ENCODE measurements at places on chromosomes 2 and 18.

DNA sequence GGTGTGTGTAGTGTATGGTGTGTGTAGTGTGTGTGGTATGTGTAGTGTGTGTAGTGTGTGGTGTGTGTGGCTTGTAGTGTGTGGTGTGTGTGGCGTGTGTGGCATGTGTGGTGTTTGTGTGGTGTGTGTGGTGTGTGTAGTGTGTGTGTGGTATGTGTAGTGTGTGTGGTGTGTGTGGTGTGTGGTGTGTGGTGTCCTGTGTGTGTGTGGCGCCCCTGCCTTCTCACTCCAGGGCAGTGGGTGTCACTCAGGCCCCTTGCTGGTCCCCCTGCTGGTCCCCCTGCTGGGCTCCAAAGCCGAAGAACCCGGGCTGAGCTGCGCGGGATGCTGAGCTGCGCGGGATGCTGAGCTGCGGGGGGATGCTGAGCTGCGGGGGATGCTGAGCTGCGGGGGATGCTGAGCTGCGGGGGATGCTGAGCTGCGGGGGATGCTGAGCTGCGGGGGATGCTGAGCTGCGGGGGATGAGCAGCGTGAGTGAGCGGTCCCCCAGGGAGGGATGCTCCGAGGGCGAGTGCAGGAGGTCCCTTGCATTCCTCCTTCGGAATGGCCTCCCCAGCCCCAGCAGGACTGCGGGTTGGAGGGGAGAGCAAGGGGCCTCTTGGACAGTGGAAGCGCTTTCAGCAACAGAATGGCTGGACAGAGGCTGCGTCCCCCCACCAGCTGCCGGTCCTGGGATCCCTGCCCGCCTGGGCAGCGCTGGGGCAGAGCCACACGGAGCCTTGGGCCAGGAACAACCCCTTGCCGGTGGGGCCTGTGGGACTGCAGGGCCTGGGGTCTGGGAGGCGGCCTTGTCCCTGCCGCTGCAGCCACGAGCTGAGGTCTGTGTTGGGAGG lies 3.4 kb upstream of the RTP5 start:
- no peak for DNase-seq

GRCh38 chr2:170113168-170113894 lies 64.6 kb upstream of the MYO3B start:
- no peak for DNase-seq

DNA sequence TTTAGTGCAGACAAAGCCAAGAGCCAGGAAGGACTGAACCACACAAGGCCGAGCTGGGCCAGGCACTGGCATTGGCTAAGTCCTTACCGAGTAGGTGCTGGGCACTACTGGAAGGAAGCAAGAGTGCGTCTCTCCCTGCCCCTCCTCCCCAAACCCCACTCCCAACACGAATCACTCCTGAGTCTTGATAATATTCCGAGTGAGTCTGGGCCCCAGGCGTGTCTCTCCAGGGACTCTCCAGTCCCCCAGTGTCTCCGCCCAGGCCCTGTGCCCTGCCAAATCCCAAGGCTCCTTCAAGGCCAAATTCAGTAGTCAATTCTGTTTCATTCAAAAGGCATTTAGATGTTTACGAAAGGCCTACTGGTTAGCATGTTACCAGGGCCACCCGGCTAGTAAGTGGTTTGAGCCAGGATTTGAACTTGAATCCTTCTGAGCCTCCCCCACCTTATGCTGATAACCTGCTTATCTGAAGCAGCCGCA lies 82.8 kb downstream of the GLI2 start:
- DNase-seq: no peak

- DNase-seq: no peak
Measured at GRCh38 chr2:64401529-64401880, 52.5 kb upstream of the LGALSL start.

GRCh38 chr2:221095356-221095755 lies 476.7 kb downstream of the EPHA4 start:
- DNase-seq: no peak

DNA sequence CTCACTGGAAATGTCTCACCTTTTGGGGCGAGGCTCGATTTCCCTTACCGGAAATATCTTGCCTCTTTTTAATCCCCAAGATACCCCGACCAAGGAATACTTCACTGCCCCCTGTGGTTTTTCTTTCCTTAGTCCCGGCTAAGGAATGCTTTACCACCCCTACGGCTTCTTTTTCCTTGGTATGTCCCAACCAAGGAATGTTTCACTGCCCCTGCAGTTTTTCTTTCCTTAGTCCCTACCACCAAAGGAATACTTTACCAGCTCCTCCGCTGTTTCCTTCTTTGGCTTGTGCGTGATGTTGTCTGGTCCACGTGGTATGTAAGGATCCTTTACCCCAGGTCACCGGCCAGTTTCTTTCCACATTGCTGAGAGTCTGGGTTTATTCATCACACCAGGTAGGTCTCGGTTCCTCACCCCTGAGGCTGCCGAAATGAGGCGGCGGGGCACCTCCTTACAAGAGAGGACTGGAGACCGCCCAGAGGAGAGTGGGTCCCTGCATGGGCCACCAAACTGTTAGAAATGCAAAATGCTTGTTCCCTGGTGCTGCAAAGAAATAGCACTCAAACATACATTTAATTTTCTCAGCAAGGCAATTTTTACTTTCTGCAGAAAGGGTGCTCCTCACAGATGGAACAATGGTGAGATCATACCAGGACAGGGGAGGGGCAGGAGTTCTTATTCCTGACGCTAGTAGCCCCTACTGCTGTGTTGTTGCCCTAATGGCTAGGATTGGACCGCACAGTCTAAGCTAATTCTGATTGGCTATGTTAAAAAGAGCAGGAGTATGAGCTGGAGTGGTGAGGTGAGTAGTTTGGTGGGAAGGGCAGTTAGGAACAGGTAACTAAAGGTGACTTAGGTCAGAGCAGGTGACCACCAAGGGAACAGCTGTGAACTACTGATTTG lies 33.4 kb upstream of the CLASP1 start:
- DNase-seq: no peak

DNA sequence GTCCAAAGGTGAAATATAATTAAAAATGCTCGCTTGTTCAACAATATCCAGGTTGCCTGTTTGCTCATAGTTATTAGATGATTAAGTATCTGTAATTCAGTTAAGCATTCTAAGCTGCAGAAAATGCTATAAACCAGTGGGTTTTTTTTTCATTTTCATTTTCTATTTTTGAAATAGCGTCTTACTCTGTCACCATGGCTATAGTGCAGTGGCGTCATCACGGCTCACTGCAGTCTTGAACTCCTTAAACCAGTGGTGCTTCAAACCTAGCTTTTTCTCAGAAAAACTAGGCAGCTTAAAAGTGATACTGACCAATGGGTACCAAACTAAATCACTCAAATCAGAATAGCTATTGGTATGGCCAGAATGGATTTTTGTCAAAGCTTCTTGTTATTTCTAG lies 925.2 kb downstream of the TSN start:
- DNase-seq: no peak

DNA sequence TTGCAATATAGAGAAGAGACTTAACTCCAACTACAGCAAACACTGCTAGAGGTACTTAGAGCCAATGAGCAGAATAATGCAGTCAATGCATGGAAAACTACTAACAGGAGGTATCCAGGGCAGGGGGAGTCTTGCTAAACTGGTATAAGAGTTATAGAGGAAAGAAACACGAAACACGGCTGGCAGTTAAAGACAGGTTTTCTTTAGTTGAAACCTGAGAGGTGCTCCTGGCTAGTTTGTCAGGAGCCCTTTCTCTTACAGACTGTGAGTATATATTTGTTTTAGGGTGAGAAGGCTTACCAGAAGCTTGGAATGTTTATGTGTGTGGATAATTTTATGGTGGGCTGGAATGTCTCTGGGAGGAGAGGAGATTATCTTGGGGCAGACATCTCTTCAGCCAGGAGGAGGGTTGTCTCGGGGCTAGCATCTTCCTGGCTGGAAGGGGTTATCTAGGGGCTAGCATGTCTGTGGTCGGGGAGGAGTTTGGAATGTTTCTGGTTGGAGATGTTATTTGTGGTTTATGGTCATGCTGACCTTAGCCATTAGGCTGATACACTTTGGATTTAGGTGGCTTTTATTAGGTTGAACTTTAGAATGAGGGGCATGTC lies 1048.8 kb downstream of the DPP10 start:
- DNase-seq: no peak

DNA sequence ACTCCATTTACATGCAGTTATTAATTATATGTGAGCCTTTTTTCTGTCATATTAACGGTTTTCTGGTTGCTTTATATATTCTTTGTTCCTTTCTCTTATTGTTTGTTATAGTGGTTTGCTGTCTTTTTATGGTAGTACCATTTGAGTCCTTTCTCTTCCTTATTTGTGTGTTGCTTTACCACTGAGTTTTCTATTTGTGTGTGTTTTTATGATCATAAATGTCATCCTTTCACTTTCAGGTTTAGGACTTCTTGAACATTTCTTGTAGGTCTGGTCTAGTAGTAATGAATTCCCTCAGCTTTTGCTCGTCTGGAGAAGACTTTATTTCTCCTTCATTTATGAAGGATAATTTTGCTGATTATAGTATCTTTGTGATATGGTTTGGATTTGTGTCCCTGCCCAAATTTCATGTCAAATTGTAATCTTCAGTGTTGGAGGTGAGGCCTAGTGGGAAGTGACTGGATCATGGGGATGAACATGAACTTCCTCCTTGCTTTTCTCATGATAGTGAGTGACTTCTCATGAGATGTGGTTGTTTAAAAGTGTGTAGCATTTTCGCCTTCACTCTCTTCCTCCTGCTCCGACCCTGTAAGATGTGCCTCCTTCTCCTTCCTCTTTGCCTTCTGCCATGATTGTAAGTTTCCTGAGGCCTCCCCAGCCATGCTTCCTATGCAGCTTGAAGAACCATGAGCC lies 11.5 kb downstream of the GCC2 start:
- no peak for DNase-seq

DNA sequence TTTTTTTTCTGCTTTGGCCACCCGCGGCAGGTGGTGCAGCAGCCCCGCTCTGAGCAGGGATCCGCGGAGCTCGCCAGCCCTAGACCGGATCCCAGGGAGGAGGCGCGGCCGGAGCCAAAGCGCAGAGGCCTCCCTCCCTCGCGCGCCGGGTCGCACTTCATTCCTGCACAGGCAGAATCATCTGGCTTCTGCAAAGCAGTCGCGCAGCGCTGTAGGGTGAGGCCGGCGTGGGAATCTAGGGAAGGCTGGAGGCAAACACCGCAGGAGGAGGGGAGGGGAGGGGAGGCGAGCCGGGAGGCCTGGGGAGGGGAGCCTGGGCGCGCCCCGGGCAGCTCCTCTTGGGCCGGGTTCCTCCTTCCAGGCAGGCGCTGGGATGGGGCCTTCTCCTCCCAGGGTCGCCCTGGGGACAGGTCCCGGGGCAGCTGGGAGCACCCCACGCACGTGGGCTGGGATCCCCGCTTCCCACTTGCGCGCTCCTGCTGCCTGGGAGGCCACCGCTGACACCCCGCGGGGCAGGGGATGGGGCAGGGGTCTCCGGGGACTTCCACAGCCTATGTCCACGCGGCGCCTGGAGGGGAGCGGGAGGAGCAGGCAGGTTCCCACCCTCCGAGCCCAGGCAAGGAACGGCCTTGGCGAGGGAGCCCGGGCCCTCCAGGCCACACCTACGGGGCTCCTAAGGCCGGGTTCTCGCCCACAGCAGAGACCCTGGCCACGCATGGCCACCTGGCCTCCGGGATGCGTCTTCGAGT lies 45.0 kb downstream of the MBP start:
- DNase-seq: no peak

- no peak for DNase-seq
Measured at GRCh38 chr2:27980242-27980641, 89.7 kb downstream of the BABAM2 start.

- no peak for DNase-seq
Measured at GRCh38 chr2:4219571-4219970, 516.2 kb downstream of the DCDC2C start.

DNA sequence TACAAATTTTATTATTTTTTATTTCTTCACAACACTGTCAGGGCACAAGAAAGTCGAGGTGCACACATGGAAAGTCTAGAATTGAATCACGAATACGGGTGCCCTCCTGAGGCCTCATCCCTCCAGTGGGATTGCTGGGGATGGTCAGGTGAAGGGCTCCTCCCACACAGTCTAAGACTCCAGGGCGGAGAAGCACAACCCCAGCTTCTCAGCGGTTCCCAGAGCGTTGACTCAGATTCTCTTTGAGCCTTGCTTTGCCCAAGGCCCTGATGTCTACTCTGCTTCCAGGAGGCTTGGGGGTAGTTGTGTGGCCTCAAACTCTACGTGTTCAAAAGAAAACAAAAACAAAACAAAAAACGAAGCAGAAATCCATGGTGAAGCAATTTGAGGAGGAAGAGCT lies 108.4 kb downstream of the LYPD6B start:
- DNase-seq: no peak

GRCh38 chr2:127187831-127188230 lies 32.3 kb downstream of the CYP27C1 start:
- DNase-seq: no peak

- peak; percentile 37 for DNase-seq
Measured at GRCh38 chr2:67057901-67058703, 339.0 kb upstream of the ETAA1 start.

- DNase-seq: no peak
Measured at GRCh38 chr2:120243211-120243610, 9.4 kb upstream of the RALB start.

- no peak for DNase-seq
Measured at GRCh38 chr18:51235009-51235789, 37.7 kb upstream of the MEX3C start.

DNA sequence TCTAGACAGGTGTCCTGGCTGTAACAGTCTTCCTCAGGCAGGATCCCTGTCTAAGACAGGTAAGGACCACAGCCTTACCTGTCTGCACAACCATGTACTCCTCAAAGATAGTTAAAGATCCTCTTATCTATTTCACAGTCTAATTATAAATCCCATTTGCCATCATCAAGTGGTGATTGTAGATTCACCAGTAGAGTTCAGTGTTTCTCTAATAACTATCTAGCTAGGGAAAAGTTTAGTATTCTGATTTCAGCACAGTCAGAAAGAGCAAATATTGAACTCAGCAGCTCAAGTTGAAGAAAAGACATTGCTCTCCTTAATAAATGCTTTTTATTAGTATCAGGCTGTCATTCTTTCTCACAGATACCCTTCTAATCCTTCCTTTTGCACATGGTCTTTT lies 1305.5 kb upstream of the NXPH2 start:
- no peak for DNase-seq

- DNase-seq: no peak
Measured at GRCh38 chr18:49521216-49521835, 34.3 kb upstream of the C18orf32 start.

GRCh38 chr18:59954755-59955156 lies 55.0 kb downstream of the PMAIP1 start:
- DNase-seq: no peak

DNA sequence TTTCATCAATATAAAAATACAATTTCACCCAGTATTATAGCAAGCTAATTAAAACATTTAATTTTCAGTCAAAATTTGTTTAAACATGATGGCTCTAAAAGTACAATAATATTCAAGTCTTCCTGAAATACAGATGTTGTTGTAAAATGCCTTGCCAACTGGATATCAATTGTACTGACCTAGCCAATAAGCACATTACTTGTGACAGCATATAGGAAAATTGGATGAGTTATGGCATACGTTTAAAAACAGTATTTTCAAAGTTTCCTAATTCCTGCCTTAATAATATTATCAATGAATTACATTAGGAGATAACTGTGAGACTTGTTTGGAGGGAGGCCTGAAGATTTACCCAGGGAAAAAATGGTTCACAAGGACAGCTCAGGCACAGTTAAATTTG lies 336.9 kb upstream of the CDH20 start:
- DNase-seq: no peak

GRCh38 chr2:100125626-100126025 lies 16.8 kb downstream of the AFF3 start:
- no peak for DNase-seq

Data from NCI-H1694 (cell line).